PC-3 (cell line): ENCODE measurements at places on chromosomes 3 and 15.

DNA sequence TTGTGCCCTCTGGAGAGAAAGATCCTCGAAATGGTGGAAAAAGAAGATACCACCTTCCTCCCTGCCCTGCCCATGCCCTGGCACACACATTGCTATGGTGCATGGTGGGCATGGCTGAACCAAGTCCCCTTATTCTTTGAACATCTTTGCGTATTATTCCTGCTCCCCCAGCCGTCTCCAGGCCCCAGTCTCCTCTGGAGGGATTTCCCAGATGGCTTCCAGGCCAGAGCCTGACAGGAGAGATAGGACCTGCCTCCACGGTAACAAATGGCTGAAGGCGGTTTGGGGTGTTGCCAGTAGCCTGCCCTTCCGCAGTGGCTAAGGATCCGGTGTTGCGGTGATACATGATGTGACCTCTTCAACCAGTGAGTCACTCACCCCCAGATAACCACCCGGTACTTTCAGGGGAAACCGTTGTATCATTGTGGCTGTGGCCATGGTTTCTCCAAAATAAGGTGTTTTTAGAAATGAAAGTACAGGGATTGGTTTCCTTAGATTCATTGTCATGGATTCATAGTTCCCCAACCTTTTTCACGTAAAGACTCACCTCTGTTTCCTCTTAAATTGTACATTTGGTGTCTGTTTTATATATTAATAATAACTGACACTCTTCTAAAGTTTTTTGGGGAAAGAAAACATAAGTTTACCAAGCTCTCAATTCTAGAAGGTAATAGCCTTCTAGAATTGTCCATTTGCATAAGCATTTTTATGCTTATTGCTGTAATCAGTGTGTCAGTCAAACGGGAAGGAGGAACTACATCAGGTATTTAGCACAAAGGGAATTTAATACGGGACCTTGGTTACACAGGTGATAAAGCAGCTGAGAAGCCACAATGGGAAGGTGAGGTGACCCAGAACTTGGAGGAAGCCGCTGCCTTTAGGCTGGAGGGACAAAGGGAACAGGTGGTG is 25.9 kb downstream of the SMAD3 start:
- DNase-seq, result peak; percentile 95

DNA sequence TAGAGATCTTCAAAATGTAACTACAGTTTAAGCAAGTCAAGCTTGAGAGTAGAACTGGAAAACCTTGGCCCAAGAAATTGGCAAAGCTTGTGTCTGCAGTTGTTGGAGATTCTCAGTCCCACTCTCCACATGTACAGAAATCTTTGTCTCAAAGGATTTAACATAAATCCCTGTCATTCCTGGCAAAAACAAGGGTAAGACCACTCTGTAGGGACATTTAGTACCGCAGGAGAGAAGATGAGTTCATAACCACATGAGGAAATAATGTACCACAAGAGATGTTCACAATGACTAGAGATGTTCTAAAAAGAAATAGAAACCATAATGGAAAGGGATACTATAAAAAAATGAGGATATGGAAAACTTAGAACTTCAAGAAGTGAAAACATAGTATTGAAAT is 73.7 kb downstream of the RAB7A start:
- DNase-seq, result no peak

- no peak for DNase-seq
These were observed 70.4 kb downstream of the TRANK1 start for GRCh38 chr3:36874424-36874823.

DNA sequence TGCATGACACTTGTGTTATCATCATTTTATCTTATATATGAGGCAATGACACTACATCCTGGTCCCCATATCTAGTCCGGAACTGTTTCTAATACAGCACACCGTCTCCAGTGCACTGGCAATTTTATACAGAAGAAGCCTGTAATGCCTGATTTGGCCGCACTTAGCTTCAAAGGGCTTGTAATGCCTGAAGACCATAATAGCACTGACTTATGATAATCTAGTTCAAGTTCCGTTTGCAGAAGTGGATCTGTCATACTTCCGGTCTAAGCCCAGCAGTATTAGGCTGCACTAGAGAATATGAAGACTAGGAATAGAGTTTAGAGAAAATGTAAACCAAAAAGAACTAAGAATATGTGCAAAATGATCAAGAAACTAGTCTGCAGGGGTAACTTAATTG is 1.3 kb downstream of the BNIP2 start:
- no peak for DNase-seq

DNA sequence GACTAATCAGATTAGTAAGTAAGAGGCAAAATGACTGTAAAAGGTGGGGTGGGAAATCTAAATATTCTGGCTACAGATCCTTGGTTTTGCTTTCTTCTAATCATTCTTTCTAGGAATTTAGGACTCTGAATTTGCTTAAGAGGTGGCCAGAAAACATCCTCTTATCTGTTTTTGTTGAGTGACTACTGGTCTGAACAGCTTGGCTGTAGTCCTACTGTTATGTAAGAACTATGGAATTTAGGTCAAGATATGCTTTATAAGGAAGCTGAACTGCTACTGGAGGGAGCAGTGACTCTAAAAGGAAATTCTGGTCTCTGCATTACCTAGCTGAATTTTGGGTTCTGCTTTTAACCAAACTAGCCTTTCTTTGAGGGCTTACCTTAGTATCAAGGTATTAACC is 33.5 kb upstream of the CSPG5 start:
- peak; percentile 64 for DNase-seq
